ENCODE measurements at places on chromosomes 16 and 17. TPM values are rescaled to one million over a fixed set of nuclear protein-coding genes. Genes with fewer than 3 reads are reported as not detected.

Gene GPRC5C
- polyA plus RNA-seq = 38.7 TPM

Gene PLLP
- 1.1 TPM for polyA plus RNA-seq

Gene CA5A
- polyA plus RNA-seq = 0.11 TPM

DNA sequence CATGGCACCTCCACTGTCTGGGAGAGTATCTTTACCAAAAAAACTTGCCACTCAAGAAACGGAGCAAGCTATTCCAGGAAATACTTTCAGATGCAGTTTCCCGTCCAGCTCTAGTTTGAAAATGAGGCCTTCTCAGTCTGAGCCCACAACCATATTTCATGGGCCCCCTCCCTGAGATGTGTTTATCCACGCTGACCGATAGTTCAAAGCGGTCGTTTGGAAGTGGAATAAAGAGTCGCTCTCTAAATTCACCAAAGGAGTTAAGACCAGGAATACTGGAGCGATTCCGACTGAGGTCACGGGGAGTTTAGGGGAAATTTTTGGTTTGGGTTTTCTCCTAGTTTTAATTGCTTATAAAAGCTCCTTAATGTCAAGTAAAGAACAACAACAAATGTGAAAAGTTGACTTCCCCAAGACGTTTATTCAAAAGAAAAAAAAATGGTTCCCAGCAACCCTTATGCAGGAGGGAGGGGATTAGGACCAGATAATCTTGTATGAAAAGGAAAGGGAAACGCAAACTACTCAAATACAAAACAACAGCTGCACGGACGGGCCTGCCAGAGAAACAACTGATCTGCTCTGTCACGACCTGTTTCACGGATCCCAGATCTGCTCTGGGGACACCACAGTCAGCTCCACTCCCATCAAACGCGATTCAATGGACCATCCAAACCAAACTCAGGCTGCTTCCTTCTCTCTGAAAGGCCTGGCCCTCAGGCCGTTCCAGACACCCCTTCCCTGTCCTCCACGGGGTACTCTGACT is 77.1 kb downstream of the MRM3 start:
- DNase-seq = no peak

GRCh38 chr17:20996724-20997615 is 45.8 kb downstream of the USP22 start:
- DNase-seq = no peak

- DNase-seq = no peak
Observed at GRCh38 chr16:85051067-85051581, 23.5 kb downstream of the KIAA0513 start.

- DNase-seq = no peak
Observed at GRCh38 chr17:37493249-37494027, 3.7 kb downstream of the DUSP14 start.

DNA sequence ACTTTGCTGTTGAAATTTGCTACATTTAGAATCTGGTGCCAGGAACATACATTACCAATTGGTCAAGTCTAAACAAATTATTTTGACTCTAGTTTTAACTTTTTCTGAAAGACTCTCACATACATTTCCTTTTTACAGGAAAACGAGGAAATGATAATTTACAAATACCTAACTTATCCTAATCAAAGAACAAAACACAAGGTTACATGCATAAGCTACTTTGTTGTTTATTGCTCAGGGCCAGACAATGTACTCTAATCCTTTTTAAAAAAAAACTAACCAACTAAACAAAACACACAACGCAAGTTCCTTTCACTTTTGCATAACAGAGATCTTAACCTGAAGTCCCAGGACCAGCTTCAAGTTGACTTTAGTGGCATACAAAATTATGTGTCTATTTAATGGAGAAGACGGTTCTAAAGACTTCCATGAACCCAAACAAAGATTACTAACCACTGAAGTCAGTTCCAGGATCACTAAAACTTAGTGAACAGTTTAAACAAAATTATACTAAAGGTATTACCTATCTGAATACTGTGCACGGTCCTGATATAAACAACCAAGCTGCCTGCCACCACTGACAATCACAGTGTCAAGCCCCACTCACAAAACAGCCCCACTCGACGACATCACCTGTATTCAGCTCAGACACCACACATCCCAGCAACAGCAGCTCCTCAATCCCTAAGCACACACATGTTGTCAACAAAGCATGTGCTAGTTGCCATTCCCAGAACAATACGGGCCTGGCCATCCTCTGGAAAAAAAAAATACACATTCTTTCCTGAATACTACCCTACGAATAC is 1.9 kb downstream of the ZNF652 start:
- no peak for DNase-seq

GRCh38 chr16:46774743-46775177 is 26.6 kb upstream of the MYLK3 start:
- DNase-seq = no peak

DNA sequence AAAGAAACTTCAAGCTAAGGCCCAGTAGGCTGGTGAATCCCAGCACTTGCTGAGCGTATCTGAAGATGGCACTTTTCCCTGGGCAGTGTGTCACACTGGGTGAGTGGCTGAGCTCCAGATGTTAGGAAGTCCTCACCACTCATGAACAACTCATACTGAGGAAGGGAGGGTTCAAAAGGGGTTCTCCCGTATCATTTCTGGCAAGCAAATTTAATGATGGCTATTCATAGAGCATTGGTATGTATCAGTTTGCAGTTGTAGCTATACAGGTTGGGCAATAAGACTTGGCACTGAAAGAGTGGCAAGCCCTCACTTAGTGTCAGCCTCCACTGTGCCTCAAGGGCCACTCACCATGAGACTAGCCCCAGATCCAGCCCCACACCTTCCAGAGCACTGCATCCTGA is 10.7 kb downstream of the GFOD2 start:
- DNase-seq = no peak

DNA sequence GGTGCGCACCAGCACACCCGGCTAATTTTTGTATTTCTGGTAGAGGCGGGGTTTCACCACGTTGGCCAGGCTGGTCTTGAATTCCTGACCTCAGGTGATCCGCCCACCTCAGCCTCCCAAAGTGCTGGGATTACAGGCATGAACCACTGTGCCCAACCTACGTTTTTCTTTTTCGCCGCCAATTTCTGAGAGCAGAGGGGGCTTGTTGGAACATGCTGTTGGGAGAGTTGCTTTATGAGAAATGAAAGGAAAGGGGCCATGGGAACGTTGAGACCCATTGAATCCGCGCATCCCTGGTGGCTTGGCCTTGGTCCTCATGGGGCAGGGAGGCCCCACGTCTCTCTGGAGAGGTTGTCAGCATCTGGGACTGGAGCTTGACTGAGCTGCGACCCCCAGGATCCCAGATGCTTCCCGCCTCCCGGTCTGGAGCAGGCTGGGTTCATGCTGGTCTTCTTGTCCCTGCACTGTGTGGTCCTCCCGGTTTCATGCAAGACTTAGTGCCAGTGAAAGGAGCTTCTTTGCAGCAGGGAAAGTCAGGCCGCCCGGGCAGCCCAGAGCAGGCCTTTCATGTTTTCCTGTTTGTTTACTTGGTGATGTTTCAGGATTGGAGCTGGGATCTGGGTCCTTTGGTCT is 22.8 kb downstream of the CRISPLD2 start:
- DNase-seq = no peak
